ENCODE measurements at places on chromosomes 2 and 18.
A peak's percentile ranks its signal among the peaks of the same experiment; 100 is the strongest.

GRCh38 chr2:82278416-82278815, 1973.9 kb upstream of the LRRTM1 start:
- DNase-seq, result no peak

DNA sequence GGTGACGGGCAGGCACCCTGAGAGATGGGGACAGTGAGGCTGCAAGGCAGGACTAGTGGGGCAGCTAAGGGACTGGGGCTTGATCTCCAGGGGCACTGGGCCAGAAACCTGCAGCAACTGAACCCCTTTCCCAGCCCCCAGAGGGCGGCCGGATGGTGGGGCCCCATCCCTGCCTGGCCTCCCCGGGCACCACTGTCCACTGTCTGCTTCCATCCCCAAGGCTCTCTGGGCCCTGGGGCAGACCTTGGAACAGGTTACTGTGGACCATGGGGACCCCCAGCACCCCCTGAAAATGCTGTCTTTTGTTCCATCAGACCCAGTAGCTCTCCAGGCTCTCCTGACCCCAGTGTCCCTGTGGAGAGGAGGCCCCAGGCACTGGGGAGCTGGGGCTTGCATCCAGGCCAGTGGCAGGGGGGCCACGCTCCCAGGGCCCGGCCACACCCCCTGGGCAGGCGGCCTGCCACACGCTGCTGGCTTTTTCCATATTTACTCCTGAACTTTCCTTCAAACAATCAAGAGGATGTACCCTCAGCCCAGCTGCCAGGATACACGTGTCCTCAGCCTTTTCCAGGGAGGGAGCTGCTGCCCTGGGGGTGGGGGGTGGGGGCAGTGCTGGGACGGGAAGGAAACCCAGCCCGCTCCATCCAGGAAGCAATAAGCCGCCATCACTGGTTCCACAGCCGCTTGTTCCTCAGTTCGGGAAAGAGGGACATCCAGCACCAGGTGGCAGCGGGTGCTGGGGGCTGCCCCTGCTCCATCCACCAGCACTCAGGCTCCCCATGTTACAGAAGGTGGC, 102.3 kb upstream of the ODC1 start:
- peak; percentile 42 for DNase-seq

DNA sequence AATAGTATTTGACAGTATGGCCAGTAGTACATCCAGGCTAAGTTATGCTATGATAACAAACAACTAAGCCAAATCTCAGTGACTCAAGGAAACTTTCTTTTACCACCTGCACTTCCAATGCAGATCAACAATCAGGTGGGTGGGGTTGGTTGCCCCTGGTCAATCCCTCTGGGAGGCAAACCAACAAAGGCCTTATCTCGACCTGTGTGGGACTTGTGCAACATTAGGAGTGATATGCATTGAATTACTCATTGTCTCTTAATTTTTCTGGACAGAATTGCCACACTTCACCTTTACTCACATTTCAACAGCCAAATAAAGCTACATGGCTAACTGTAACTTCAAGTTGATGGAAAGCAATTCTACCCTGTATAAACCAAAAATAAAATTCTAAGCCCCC, 1049.3 kb upstream of the CDH2 start:
- no peak for DNase-seq

- no peak for DNase-seq
Observed at GRCh38 chr2:96117701-96118588, 1.6 kb upstream of the ADRA2B start.

GRCh38 chr18:36449451-36449850, 151.9 kb downstream of the FHOD3 start:
- DNase-seq, result no peak

DNA sequence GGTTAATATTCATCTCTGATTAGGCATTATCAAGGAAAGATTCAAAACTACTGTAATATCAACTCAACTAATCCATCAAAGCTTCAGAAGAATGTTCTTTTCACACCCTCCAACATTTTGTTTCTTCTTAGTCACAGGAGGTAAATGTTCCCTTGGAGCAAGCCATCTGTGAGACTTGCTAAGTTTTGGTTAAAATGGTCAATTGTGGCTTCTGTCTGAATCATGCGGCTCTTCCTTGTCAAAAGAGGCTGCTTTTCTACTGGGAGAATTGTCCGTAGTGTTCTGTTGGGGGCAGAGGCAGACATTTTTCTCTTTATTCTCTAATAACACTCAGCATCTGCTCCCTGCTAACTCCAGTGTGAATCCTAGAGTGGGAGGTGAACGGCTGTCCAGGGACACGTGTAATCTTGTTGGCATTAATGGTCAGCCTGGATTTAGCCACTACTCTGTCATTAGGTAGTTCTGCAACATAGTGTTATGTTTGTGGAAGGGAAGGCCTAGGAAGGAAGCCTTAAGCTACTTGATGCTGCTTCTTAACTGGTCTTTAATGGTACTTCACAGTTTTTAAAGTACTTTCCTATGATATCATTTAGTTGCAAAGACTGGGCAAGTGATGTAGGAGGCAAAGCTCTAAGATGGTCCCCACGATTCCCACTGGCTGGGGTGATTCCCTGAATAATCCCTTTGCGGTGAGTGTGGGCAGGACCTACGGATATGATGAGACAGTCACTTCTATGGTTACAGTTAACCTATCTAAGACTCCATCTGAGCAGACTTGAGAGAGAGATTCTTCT, 22.6 kb upstream of the FAP start:
- no peak for DNase-seq

DNA sequence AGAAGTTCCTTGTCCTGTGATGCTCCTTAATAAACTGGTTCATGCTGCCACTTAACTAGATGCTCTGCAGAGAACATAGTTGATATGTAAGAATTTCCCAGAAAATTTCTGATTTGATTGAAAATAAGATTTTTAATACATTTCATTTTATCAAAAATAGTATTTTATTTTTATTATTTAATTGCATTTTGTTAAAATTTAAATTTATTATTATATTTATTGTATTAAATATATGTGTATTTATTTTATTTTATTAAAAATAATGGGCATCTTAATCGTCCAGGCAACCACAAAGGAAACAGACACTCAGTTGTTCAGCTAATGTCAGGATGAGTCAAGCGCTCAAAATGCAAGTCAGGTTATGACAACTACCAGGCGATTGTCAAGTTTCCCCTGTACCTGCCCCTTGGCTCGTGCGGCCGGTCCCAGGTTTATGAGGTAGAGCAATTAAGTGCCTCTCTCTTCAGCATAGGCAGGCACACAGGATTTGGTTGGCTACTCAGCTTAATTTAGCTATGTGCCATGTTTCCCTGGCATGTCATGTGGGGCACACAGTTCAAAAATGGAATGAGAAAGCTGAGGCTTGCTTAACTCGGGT, 361.2 kb downstream of the RND3 start:
- no peak for DNase-seq

DNA sequence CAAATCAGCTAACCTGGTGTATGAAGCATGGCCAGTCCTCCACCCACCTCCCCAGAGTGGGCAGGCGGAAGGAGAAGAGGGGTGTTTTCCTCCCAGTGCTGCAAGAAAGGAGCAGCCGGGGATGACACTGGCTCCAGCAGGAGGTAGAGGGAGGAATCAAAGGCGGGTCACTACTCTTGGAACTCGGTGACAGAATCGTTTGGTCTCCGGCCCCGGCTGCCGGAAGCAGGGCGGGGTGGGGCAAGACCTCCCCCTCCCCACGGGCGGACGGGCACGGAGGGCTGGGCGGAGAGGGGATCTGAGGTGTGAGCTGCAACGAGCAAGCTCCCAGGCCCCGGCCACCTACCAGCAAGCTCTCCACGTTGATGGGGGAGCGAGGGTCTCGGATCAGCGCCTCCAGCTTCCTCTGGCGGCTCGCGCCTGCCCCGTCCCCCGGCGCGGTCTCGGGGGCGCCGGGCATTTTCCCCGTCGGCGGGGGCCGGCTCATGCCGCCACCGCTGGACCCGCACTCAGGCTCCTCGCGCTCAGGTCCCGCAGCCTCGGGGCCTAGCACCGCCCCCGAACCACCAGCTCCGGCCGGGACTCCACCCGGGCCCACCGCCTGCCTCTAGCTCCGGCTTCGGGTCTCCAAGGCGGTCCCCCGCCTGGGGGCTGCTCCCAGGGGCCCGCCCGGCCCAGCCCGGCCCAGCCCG, 640 bp downstream of the ROCK2 start:
- peak; percentile 58 for DNase-seq

DNA sequence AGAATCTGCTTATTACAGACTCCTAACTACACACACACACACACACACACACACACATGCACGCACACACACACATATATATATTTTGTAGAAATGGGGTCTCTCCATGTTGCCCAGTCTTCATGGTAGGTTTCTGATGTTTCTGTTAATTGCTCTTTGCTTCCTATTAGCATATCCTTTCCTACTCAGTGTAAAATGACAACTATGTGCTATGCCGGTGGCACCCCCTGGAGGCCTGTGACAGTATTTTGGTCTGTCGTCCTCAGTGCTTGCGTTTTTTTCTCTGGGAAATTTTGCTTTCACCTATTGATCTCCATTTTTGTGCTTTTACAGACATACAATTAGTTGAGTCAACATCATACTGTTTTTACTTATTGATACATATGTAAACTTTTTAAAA, 322.1 kb downstream of the LRRTM1 start:
- DNase-seq, result peak; percentile 67

GRCh38 chr2:88247531-88247930, 77.4 kb downstream of the THNSL2 start:
- no peak for DNase-seq

GRCh38 chr2:138620431-138620830, 118.9 kb downstream of the SPOPL start:
- DNase-seq, result no peak

DNA sequence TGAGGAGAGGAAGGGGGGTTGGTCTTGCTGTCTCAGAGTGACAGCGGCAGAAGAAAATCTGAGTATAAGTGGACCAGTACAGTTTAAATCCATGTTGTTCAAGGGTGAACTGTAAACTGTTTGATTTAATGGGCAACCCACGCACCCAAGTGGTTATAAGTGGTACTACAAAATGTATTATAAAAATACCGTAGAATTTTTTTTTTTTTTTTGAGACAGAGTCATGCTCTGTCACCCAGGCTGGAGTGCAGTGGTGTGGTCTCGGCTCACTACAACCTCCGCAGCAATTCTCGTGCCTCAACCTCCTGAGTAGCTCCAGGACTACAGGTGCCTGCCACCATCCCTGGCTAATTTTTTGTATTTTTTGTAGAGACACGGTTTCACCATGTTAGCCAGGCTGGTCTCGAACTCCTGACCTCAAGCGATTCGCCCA, 2.1 kb upstream of the CHCHD5 start:
- no peak for DNase-seq

DNA sequence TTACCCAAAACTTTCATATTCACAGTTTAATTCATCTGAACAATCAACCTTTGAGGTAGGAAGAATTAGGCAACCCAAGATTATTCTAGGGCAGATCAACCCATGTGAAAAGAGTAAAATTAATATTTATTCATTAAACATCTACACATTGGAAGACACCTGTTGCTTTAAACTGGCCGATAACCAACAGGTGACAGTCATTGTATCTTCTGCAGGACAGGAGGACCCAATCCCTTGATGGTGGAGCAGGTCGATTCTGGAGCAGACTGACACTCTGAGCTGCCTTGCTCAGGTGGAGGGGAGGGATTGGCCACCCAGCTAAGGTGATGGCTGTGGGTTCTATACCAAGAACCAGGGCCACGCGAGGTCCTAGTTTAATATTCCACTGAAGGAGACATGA, 230.3 kb downstream of the OSR1 start:
- DNase-seq, result no peak

GRCh38 chr18:72652990-72653593, 109.0 kb upstream of the CBLN2 start:
- DNase-seq, result peak; percentile 69

GRCh38 chr2:237374284-237375060, 39.5 kb downstream of the COL6A3 start:
- no peak for DNase-seq

- DNase-seq, result no peak
Observed at GRCh38 chr18:4444306-4444705, 10.8 kb downstream of the DLGAP1 start.

GRCh38 chr2:21047141-21048009, 3.5 kb upstream of the APOB start:
- no peak for DNase-seq

DNA sequence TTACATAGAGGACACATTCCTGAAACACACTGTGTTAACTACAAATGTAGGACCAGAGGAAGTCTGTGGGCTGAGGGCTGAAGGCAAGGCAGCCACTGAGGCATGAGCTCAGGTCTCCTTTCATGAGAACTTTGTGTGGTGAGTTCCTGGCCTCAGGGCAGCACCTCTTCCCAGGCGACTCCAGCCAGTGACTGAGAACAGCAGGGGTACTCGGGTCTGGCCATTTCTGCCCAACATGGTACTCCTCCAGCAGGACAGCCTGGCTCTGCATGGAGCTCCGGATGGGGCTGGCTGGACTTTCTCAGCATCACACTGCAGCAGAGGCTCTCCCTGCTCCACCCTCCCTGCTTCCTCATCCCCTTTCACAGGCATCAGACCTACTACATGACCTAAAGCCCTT, 125.5 kb upstream of the SPATS2L start:
- no peak for DNase-seq

- no peak for DNase-seq
Observed at GRCh38 chr2:236399409-236399808, 135.2 kb upstream of the ASB18 start.

GRCh38 chr2:41488888-41489287, 558.9 kb upstream of the PKDCC start:
- no peak for DNase-seq

DNA sequence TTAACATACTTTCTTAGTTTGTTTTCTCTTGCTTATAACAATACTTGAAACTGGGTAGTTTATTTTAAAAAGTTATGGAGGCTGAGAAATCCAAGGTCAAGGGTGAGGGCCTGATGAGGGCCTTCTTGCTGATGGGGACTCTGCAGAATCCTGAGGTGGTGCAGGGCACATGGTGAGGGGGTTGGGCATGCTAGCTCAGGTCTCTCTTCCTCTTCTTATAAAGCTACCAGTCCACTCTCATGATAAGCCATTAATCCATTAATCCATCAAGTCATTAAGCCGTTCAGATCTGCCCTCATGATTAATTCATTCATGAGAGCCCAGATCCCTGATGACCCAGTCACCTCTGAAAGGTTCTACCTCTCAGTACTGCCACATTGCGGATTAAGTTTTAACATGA, 21.4 kb downstream of the ALMS1 start:
- no peak for DNase-seq

- no peak for DNase-seq
Observed at GRCh38 chr2:53475321-53475720, 292.3 kb upstream of the CHAC2 start.

- DNase-seq, result no peak
Observed at GRCh38 chr18:62201870-62202269, 14.8 kb downstream of the RELCH start.
